ENCODE measurements at places on chromosomes 7 and 10.

DNA sequence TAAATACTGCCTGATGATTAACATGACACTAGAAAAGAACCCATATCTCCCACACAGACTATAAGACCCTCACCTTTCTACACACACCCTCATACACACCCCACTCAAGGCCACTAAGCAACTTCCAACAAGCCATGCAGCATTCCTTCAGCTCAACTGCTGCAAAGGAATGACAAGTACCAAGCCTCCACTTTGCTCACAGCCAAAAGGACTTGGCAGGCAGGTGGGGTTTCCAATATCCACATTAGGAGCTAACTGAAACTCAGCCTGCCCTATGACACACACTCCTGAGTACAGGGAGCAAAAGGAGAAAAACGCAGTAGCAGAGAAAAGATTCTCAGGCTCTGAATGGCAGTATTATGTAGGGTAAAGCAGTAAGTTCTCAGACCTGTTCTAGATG lies 13.4 kb downstream of the USP54 start:
- DNase-seq: no peak

DNA sequence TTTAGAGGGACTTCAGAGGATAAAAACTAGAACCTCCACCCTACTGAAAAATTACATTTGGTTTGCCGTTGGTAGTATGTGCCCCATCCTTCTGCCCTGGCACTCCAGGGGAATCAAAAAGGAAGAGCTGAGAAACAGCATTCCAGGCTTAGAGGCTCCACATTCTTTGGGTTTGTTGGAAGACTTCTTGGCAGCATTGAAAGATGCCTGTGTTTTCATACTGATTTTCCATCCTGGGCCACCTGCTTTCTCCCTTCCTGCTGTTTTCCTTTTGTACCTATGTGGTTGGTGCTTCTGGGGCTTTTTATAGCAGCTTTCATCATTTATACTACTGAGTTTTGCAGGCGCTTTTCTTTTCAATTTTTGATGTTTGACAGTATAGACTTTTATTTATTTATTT lies 61.7 kb downstream of the AUTS2 start:
- no peak for DNase-seq

DNA sequence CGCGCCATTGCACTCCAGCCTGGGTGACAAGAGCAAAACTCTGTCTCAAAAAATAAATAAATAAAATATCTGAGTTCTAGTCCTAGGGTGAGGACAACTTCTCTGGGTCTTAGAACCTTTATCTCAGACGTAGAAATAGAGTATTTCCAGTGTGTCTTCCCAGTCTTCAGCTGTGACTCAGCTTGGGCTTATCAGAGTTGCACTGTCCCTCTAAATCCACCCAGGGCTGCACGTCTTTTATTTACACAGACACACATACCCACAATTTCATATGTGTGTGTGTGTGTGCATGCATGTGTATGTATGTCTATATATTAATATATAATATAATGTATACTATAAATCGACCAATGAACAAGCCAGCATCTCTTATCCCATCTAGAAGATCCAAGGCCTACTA lies 13.0 kb upstream of the PDIA4 start:
- no peak for DNase-seq

DNA sequence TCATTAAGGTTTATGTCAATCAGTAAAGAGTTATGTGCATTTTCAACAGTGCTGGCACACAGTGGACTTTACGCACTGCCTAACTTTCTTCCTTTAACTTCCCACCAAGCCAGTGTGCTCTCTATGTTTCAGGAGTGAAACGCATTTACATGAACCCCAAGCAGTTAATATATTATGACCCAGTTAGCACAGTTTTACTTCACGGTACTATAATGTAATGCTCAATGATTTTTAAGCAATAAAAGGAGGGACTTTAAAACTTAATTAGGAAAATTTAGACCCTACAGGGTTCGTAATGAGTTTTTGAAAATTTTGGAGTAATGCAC lies 100.3 kb downstream of the C10orf90 start:
- no peak for DNase-seq

DNA sequence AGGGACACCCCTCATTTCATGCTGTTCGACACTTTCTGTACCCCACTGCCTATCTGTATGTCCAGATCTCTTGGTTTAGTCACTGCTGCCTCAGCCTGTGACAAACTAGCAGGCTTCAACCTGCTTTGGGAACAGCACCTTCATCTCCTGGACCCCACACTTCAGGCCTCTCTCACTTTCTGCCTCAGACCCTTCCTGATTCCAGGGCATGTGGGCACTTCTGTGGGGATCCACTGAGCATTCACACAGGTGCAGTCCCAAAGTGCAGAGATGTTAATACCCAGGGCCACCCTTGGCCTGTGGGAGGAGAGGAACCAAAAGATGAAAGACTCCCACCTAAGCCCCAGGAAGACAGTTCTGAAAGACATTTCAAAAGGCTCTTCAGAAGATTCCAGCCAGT lies 29.4 kb upstream of the C10orf71 start:
- no peak for DNase-seq

DNA sequence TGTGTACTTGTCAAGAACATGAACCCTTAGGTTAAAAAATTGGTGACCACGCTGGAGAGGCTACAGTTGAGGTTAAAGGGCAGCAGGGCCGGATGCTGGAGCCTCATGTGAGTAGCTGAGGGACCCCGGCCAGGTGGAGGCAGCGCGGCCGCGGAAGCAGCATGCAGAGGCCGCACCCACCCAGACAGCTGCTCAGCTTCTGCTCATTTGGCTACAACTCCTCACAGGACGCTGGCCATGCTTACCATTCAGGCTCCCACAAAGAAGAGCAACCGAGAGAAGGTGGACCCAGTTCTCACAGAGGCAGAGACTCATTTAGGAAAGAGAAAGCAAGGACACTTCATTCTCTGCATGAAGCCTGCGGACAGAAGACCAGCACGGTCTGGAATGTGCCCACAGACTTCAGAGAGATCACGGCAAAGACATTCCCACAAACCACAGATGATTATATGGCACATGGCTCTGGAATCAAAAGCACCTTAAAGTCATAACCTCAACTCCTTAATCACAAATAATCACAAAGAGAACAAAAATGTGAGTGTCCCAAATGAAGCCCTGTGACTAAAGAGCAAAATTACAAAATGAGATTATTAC lies 94.4 kb downstream of the VOPP1 start:
- no peak for DNase-seq

DNA sequence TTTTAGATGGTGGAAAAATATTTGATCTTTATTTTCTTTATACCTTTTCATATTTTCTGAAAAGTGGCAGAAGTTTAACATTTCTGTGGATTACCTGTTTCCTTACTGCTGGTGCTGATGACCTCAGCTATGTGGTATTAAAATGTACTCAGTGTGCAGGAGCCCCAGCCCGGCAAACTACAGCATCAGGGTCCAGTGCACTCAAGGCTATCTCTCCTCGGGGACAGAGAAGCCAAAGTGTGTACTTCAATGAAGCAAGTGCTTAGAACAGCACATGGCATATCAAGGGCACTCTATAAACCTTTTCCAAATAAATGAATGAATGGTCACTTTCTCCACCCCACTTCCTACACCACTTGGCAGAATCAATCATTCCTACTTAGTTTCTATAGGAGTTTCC lies 111.8 kb downstream of the HIP1 start:
- DNase-seq: no peak

All from GM20000 (cell line).